ENCODE measurements at places on chromosomes 3 and 15. TPM values are rescaled to one million over a fixed set of nuclear protein-coding genes. Genes with fewer than 3 reads are reported as not detected.

Gene STRIT1
- total RNA-seq, result not detected

Gene NPAP1
- total RNA-seq, result 2.4 TPM

Gene KNG1
- total RNA-seq, result 1.4 TPM

Gene CATSPER2
- total RNA-seq, result 6.3 TPM

Gene DNASE1L3
- 1.9 TPM for total RNA-seq

Gene MESP2
- not detected for total RNA-seq

Gene DUOX1
- 5.8 TPM for total RNA-seq

Gene PDCD6IP
- 168 TPM for total RNA-seq

Gene SELENOS
- 89.8 TPM for total RNA-seq

Gene SERINC4
- total RNA-seq, result not detected

Gene SNRPN
- total RNA-seq, result 97.7 TPM

Gene ROPN1
- total RNA-seq, result 1.4 TPM

Gene SYNPR
- total RNA-seq, result 9.9 TPM

Gene ZMYND10
- 5.3 TPM for total RNA-seq

Gene PRR20G
- total RNA-seq, result 3.9 TPM

Gene PLA1A
- total RNA-seq, result not detected

Gene ENTPD3
- total RNA-seq, result 0.48 TPM

Gene DNAJA4
- 30.1 TPM for total RNA-seq

Gene NMB
- total RNA-seq, result not detected

Gene FBXO45
- 11.8 TPM for total RNA-seq

Gene GADL1
- 7.7 TPM for total RNA-seq

Gene BFSP2
- total RNA-seq, result 3.4 TPM

Gene GP5
- total RNA-seq, result 0.72 TPM
